ENCODE measurements at places on chromosomes 1 and 21.

GRCh38 chr1:76262601-76263000, 188.1 kb downstream of the ST6GALNAC3 start:
- no peak for DNase-seq

DNA sequence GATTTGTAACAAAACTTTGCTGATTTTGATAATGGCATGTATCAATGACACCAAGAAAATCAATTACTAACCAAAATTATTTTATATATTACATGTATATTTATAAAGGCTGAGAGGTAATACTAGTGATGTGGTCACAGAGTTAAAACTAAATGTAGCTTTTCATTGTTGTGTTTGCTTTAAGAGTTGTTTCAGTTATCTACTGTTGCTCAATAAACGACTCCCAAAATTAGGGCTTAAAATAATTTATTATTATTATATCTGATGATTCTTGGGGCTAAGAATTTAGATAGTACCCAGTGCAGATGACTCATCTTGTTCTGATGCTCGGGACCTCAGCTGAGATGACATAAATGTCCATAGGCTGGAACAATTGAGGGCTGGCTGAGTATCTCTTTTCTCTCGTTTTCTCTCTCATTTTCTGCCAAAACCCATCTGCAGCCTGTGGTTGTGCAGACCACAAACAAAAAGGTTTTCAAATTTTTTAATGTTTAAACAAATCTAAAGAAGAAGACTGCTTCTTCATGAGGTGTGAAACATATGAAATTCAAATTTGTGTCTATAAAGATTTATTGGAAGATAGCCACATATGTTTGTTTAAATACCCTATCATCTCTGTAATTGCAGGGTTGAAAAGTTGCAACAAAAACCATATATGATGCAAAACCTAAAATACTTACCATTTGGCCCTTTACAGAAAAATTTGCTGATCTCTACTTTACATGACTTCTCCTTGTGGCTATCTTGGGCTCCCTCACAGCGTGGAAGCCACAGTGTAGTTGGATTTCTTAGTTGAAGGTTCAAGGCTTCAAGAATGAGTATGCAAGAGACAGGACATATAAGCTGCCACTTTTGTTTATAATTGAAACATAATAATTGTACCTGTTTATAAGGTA, 14.8 kb upstream of the PTPRC start:
- DNase-seq, result no peak

DNA sequence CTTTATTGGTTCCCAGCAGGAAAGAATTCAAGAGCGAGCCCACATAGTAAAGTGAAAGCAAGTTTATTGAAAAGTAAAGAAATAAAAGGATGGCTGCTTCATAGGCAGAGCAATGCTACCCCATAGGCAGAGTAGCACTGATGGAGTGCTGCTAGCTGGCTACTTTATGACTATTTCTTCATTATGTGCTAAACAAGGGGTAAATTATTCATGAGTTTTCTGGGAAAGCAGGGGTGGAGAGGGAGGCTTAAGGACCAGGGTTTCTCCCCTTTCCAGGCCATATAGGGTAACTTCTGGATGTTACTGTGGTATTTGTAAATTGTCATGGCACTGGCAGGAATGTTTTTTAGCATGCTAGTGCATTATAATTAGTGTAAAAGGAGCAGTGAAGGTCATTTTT, 1271.4 kb downstream of the KCNT2 start:
- no peak for DNase-seq

- no peak for DNase-seq
Observed at GRCh38 chr1:203629016-203629506, 2.4 kb downstream of the ATP2B4 start.

- DNase-seq, result no peak
Observed at GRCh38 chr1:58739856-58740466, 40.1 kb upstream of the MYSM1 start.

GRCh38 chr21:33064623-33065390, 5.1 kb upstream of the OLIG1 start:
- no peak for DNase-seq

DNA sequence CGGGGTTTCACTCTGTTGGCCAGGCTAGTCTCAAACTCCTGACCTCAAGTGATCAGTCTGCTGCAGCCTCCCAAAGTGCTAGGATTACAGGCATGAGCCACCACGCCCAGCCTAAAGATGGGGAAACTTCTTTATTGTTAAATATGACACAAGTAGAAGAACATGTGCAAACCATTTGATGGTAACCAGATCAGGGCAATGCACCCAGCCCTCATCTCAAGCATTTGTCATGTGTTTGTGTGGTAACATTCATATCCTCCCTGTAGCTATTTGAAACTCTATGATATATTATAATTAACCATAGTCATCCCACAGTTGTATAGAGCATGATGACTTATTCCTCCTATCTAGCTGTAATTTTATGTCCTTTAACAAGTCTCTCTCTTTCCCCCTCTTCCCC, 119.5 kb upstream of the TMPRSS2 start:
- no peak for DNase-seq

DNA sequence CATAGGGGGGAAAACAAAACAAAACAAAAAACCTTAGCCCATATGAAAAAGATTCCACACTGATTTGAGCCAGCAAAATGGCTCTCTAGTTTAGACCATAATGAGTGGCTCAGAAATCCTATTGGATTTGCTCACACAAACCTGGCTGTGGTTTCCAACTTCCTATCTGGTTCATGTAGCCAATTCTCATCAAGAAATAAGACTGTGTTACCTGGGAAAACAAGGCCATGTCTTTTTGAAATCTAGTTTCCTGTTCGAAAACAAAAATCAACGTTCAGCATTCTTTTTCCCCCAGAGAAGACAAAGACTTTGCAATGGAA, 69.2 kb downstream of the TBX15 start:
- no peak for DNase-seq

GRCh38 chr1:182113879-182114626, 52.5 kb upstream of the ZNF648 start:
- DNase-seq, result no peak

- DNase-seq, result no peak
Observed at GRCh38 chr1:21299780-21300395, 9.6 kb upstream of the ECE1 start.

DNA sequence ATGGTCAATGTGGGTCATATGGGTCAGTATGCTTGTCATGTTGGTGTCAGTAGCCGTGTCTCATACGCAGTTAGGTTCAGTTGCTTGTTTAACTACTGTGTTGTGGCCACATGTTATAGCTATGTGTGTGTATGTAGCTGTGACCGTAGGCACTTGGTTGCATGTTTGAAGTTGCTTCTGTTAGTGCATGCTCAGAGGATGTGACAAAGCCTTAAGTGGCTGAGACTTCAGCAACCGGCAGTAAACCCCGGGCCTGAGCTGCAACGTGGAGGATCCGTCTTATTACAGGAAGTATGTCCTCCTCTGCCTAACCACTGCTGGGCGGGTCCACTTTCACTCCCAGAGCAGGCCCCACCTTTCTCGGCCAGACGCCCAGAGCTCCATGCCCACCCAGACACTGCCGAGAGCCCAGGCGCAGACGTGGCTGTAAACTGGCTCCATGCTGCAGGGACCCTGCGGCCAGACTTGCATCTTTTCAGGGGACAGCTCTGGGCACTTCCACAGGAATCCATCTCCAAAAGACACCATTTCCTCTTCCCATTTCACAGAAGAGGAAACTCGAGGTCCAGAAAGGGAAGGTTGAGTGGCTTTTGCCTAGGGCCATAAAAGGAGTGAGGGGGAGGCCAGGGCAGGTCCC, 2.2 kb downstream of the TCEA3 start:
- DNase-seq, result no peak

DNA sequence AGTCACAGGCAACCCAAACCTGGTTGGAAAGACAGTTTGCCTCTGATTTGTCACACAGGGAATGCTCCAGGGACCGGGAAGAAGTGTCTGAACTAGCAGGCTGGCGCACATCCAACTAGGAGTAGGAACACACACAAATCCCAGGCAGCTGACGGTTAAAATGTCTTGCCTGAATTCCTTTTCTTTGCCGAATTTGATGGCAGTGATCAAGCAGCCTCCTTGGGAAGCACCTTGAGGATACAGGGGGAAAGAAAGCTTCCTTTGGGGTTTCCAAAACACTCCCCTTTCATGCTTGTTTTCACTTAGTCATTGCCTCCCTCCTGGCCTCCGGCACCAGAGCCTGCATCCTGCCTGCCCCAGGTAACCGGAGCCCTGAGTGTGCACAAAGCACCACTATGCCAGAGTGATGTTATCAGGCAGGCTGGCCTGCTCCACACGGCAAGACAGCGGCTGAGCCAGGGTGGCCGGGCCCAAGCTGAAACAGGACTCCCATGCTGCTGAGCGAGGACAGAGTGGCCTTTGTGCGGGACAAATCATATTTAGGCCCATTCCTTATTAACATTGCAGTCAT, 193.8 kb downstream of the LMX1A start:
- no peak for DNase-seq

GRCh38 chr1:200991097-200991614, 32.4 kb downstream of the KIF21B start:
- no peak for DNase-seq

DNA sequence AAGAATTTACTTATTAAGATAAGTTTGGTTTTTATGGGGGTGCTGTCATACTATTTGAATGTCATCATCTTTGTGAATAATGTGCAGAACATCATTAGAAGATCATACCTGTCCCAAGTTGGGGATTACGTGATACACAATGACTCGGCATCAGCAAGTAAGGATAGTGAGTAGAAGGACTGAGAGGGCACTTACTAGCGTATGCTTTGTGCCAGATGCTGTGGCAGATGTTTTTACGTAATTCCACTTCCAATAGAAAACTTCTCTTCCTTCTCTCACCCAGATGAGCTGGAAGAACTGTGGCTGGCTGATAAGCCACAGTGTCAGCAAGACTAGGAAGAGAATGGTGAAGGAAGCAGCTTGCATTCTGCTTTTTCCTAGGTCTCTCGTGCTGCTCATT, 28.1 kb upstream of the TGFB2 start:
- DNase-seq, result no peak

DNA sequence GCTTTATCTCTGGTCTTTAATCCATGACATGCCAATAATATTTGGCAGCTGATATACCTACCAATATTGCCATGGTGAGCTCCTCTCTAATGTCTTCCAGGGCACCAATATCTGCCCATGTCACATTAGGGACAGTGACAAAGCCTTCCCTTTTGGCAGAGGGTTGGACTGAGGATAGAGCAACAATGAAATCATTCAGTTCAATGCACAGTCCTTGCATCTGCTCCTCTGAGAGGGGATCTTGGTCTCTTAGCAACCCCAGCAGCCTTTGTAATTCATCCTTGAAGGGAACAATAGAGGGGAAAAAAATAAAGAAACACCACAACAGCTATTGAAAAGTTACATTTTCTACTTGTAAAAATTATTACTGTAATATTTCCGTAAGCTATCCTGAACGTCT, 42.3 kb downstream of the NVL start:
- no peak for DNase-seq

GRCh38 chr1:29152046-29152805, 28.5 kb upstream of the TMEM200B start:
- no peak for DNase-seq

DNA sequence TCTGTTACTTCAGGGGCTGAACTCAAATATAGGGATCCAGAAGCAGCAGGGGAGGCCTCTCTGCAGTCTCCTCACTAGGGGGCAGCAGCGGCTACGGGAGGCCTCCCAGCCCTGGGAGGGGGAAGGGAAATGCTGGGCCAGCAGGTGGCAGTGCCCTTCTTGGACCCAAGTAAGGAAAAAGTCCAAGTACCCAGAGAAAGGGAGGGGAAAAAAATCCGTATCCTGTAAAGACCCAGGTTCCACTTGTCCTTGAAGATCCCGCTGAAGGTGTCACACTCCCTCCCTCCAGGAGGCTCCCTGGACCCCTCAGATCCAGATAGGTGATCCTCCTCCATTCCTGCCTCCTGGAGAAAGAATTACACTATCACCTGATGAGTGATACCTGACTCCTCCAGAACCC, 14.1 kb upstream of the NUAK2 start:
- DNase-seq, result no peak

DNA sequence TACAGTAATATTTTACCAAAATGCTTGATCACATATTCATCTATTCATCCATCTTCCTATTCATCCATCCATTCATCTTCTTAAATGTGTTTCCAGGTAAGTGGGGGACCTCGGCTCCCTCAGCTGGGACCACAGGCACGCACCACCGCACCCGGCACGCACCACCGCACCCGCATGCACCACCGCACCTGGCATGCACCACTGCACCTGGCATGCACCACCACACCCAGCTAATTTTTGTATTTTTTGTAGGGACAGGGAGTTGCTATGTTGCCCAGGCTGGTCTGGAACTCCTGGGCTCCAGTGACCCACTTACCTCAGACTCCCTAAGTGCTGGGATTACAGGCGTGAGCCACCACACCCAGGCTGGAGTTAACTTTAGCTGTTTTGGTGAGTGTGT, 21.2 kb downstream of the ACTRT2 start:
- DNase-seq, result no peak

DNA sequence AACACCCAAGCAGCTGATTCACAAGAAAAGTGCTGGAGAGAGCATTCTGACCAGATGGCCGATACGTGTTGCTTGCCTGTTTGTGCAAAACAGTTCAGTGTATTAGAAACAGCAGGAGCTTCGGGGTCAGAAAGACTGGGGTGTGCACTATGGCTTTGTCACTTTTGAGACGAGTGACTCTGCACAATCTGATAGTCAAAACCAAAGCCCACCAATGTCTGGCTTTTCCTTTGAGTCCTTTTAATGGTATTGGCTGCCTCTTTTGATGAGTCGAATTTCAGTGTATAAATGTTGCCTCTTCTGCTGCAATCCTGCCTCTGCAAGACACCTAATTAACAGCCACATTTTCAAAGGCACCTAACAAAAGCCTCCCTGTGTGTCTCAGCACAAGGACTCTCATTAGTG, 444.6 kb downstream of the AJAP1 start:
- no peak for DNase-seq

DNA sequence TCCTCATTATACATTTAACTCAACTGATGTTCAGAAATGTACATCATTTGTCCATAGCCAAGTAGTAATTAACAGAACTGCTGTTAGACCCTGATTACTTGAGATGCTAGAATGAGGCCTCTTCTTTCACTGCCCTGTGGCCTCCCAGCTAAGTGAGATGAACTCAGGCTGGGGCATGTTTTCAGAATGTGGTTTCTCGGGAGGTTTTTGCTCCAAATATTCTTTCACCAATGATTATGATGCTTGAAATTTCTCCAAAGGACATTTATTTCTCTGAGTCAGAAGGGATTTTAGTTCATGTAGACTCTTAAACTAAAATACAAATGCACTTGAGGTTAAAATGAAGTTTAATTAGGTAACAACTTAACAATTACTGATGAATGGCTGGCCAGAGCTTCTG, 34.6 kb upstream of the ADAMTS5 start:
- DNase-seq, result no peak

- no peak for DNase-seq
Observed at GRCh38 chr1:229627003-229627402, 956 bp downstream of the URB2 start.

DNA sequence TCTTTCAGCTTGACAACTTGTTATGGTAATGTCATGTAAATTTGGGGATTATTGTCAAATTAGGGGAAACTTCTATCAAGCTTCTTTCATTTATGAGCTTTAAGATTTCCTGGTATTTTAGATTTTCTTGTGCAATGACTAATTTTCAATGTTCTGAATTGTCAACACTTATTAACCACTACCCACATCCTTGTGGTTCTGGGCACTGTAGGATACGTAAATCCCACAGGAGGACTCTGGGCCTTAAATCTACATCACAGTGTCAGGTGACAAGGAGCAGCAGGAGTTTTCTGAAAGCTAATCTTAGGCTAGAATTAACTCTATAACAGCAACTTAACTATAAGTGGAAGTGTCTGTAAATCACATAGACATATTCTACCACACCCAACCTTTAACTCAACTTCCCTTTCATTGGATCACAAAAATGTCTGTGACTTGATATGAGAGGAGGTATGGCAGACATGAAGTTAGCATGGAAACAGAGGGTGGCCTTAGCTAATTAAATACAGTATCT, 397.7 kb downstream of the HLX start:
- no peak for DNase-seq

GRCh38 chr1:119431836-119432235, 16.9 kb downstream of the HSD3B2 start:
- no peak for DNase-seq

Data from esophagus squamous epithelium (tissue), 5 donors.